ENCODE measurements at places on chromosomes 16 and 17. TPM values are rescaled to one million over a fixed set of nuclear protein-coding genes. Genes with fewer than 3 reads are reported as not detected.

- no peak for DNase-seq
Measured at GRCh38 chr17:14725729-14726128, 424.8 kb downstream of the HS3ST3B1 start.

The CD300LG gene
- total RNA-seq: 0.12 TPM

DNA sequence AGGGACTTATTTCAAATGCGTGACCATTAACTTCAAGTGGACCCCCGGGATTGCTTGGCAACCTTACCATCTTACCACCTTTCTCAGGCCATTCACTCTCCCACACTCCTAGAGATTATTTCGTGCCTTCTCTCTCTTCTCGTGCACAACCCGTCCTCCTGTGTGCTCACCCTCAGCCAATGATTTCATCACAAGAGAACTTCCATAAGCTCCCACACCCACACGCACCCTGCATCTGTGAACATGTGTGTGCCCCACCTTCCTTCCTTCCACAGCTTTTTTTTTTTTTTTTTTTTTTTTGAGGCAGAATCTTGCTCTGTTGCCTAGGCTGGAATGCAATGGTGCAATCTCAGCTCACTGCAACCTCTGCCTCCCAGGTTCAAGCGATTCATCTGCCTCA, 27.4 kb upstream of the CDH3 start:
- DNase-seq: no peak

DNA sequence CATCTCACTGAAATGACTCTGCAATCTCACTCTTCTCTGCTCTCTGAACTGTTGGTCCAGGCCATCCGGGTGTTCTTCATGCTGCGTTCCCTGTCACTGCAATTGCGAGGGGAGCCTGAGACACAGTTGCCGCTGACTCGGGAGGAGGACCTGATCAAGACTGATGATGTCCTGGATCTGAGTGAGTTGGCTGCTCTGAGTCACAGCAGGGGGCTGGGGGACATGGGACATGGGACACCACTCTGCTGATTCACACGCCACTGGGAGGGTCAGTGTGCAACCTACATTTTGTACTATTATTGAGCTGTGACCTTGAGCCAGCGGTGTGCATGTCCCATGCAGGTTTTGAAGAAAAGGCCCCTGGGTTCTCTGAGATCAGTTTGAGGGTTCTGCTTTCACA, 116.5 kb downstream of the CLEC16A start:
- no peak for DNase-seq

GRCh38 chr16:12535535-12536411, 267.9 kb downstream of the CPPED1 start:
- no peak for DNase-seq

The CCL2 gene
- total RNA-seq: 4.0 TPM

The MT1M gene
- total RNA-seq: 569 TPM

The HOXB7 gene
- 0.25 TPM for total RNA-seq

DNA sequence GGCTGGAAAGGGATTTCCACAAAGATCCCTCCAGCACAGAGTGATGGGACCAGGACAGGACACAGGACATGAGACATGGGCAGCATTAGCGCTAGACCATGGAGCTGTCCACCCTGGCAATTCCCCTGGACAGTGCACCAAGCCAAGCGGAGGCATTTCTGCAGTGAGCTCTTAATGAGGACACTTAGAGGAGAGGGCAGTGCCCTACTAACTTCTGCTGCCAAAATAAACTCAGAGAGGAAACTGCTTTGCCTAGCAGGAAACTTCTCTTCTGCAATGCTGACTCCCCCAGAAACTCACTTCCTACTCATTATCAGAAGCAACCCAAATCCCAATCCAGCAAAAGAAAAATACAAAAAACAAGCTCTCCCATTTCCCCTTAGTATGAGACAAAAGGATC, 119.2 kb downstream of the HS3ST2 start:
- DNase-seq: peak; percentile 55

- no peak for DNase-seq
Measured at GRCh38 chr16:13435873-13436474, 484.0 kb upstream of the ERCC4 start.

The BLTP2 gene
- total RNA-seq: 34.5 TPM

The TNP2 gene
- not detected for total RNA-seq

DNA sequence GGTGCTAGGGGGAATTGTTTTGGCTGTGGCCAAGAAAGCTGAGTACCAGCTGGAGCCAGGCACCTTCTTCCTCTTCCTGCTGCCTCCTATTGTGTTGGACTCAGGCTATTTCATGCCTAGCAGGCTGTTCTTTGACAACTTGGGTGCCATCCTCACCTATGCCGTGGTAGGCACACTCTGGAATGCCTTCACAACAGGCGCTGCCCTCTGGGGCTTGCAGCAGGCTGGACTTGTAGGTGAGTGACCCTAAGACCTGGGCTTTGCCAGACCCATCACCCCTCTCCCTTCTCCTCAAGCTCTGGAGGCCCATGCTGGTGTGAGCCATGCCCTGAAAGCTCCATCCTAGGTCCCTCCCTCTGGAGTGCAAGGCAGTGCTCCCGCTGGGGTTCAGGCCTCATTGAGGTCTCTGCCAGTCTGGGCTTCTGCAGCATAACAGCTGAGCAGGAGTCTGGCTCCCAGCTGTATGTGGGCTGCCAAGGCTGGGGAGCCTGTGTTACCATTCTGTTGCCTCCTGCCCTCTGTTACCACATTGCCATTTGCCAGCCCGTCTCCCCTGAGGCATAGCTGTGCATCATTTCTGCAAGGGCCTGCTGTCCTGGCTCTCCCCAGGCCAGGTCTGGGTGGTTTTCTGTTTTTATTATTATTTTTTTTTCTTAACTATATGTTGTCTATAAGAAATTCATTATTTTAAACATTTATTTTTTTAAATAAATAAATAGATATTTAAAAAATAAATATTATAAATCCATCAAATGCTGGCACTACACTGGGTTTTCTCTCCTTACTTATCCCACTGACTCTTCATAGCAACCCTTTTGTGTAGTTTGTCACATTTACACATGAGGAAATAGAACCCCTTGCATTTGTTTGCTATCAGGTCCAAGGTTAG, 4.1 kb downstream of the SLC9A5 start:
- no peak for DNase-seq

GRCh38 chr17:16044487-16044886, 44.9 kb downstream of the TTC19 start:
- DNase-seq: no peak

The KRTAP17-1 gene
- not detected for total RNA-seq

GRCh38 chr16:82655720-82656490, 29.1 kb downstream of the CDH13 start:
- no peak for DNase-seq

DNA sequence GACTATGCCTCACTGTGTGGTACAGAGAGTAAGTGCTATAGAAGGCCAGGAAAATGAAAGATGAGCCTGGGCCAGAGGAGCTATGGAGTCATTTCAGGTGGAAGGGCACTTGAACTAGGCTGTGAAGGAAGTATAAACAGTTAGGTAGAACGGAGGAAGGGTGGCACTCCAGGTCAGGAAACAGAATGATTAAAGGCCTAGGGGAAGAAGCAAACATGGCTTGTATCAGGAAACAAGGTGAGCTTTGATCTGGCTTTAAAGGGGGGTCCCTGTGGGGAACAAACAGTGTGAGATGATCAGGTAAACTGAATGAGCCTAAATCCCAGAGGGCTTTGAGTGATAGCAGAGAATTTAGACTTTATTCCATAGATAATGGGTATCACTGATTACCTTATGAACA, 16.9 kb downstream of the MAP3K3 start:
- DNase-seq: no peak

DNA sequence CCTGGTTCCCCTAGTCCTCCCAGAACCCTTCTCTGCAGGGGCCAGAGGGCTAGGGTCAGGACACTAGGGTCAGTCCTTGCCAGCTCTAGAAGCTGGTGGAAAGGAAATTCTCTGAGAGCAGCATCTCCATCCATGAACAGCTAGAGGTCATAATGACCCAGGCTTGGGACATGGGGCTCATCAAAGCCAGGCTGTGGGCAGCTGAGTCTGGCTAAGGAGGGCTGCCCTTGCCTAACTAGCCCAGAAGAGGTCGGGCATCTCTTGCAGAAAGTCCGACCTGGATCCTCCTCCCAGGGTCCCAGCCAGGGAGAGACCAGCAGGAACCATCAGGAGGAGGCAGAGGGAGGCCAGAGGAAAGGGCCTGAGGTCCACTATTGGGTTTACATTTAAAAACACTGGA, 4.3 kb downstream of the MPO start:
- DNase-seq: no peak

The SLC12A3 gene
- total RNA-seq: not detected

Measured in right lobe of liver (tissue), 6 donors.